ENCODE measurements at places on chromosomes 5 and 9.

DNA sequence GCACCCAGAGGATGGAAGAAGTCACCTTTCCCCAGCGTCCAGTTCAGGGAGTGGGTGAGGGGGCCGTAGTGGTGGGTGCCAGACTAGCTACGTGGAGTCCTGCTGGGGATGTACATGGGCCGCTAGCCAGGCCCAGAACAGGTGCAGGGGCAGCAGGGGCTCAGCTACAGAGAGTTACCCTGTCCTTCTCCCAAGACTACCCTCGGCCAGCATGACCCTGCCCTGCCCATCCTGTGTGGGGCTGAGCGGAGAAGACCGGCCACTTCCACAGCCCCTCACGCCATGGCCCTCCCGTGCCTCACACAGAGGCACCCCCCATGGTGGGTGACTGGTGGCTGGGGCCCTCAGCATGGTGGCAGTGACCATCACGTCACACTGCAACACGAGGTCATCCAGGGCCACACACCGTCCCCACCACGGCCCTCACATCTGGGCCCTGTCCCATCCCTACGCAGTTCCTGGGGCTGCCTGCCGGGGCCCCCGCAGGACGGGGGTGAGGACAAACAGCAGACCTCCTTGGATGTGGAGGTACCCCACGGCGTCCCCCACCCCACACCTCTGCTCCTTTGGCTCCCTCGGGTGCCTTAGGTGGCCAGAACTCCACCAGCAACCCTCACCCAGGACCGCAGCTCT, 977 bp upstream of the DPP7 start:
- no peak for DNase-seq

GRCh38 chr9:133946840-133947486, 45.2 kb downstream of the VAV2 start:
- DNase-seq, result no peak

- no peak for DNase-seq
Measured at GRCh38 chr5:138109463-138110265, 25.8 kb downstream of the WNT8A start.

GRCh38 chr9:89000973-89001916, 10.0 kb downstream of the S1PR3 start:
- peak; percentile 67 for DNase-seq

- DNase-seq, result no peak
Measured at GRCh38 chr5:35640623-35641022, 23.0 kb downstream of the SPEF2 start.

- no peak for DNase-seq
Measured at GRCh38 chr9:4020755-4021296, 279.0 kb downstream of the GLIS3 start.

- peak; percentile 40 for DNase-seq
Measured at GRCh38 chr5:61332358-61332749, 296 bp downstream of the ZSWIM6 start.

All from CD4-positive, alpha-beta T cell treated with Interleukin-21 for 1 hour (primary cell).